Activated CD8-positive, alpha-beta memory T cell treated with anti-CD3 and anti-CD28 coated beads, Interleukin-2, amount 10 ng/mL, durations not matched to agents 7 days and 5 days (primary cell): ENCODE measurements at places on chromosomes 5 and 9. TPM values are rescaled to one million over a fixed set of nuclear protein-coding genes. Genes with fewer than 3 reads are reported as not detected.

- DNase-seq, result no peak
These were observed 1.2 kb downstream of the FANCC start for GRCh38 chr9:95316274-95316673.

DNA sequence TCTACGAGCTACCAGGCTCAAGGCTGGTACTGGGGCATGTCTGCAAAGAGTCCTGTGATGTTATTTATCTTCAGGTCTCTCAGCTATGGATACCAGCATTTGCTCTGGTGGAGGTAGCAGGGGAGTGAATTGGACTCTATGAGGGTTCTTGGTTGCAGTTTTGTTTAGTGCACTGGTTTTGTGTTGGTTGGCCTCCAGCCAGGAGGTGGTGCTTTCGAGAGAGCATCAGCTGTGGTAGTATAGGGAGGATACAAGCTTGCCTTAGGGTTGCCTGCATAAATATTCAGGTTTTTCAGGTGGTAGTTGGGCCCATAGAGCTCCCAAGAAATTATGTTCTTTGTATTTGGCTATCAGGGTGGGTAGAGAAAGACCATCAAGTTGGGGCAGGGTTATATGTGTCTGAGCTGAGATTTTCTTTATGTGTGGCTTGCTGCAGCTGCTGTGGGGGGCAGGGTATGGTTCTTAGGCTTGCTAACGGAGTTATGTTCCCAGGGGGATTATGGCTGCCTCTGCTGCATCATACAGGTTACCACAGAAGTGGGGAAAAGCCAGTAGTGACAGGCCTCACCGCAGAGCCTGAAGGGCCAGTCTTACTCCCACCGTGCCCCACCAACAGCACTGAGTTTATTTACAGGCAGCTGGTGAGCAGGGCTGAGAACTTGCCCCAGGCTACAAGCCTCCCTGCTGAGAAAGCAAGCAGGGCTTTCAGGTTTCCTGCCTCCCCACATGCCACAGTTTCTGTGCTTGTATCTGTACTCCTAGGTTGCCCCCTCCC, 9.7 kb upstream of the RIOK2 start:
- no peak for DNase-seq

DNA sequence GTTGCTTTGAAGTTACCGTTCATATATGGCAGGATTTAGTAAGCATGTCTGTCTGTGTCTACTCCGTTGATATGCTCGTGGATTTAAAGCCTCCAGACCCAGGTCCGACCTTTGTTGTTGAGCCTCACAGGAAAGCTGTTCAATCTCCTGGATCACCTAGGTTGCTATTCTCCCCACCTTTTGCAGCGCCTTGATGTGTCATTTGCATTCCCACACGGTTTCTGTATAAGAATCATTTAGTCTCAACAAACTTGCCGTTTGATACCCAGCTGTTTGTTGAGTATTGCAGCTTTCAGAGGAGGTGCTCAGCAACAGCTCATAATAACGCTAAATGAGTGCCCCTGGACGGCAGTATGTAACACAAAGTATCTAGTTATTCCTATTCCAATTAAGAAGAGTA, 1.2 kb upstream of the ADGRV1 start:
- no peak for DNase-seq

DNA sequence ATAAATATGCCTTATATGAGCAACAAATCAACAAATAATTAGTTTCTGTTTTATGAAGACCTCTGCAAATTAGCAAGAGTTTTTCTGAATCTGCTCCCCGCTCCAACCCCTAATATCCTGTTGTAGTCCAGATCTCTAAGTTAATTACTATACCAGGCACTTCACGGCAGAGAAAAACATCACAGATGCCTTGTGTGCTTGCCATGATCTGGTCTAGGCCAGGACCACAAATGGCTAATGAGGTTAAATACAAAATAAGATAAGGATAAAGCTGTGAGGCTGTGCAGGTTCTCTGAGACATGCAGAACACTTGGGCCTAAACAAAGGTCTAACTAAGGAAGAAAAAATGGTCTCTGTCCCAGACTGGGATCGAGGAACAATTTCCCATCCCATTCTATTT, 150.8 kb downstream of the SLIT3 start:
- DNase-seq, result no peak

DNA sequence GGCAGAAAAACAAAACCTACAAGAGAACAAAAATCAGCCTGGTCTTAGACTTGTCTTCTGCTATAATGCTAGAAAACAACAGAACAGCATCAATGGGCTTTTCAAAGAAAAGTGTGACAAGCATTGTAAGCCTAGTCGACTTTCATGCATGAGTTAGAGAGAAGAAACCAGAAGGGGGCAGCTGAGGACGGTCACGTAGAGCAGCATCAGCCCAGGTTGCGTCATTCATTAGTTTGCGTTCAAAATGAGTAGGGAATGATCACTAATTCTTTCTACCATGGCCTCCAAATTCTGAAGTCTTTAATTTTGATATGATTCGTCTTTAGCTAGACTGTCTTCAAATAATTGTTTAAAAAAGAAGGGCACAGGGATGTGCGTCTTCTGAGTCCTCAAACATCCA, 4.7 kb upstream of the ISCA1 start:
- no peak for DNase-seq

DNA sequence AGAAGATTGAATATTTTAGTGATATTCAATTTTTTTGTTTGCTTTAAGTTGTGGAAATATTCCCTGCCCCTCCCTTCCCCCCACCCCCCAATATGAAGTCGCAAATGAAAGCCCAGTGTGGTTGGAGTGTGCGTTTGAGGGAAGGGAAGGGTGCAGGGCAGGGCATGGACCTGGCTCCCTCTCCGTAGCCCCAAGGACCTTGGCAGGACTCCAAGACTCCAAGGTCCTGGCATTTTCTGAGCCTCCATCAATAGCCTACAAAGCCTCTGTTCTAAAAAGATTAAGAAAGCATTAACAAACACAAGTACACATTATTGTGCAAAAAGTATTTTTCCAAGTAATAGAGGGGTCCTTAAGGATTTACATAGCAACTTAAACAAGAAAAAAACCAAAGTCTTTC, 38.8 kb upstream of the PTPN3 start:
- DNase-seq, result no peak

Gene CACFD1
- total RNA-seq, result 1.1 TPM

Gene TGFBI
- total RNA-seq, result 0.26 TPM

Gene IRX1
- not detected for total RNA-seq

Gene FANCG
- 141 TPM for total RNA-seq

Gene RGS7BP
- not detected for total RNA-seq
